ENCODE measurements at places on chromosomes 5 and 9. TPM values are rescaled to one million over a fixed set of nuclear protein-coding genes. Genes with fewer than 3 reads are reported as not detected.
A peak's percentile ranks its signal among the peaks of the same experiment; 100 is the strongest.

DNA sequence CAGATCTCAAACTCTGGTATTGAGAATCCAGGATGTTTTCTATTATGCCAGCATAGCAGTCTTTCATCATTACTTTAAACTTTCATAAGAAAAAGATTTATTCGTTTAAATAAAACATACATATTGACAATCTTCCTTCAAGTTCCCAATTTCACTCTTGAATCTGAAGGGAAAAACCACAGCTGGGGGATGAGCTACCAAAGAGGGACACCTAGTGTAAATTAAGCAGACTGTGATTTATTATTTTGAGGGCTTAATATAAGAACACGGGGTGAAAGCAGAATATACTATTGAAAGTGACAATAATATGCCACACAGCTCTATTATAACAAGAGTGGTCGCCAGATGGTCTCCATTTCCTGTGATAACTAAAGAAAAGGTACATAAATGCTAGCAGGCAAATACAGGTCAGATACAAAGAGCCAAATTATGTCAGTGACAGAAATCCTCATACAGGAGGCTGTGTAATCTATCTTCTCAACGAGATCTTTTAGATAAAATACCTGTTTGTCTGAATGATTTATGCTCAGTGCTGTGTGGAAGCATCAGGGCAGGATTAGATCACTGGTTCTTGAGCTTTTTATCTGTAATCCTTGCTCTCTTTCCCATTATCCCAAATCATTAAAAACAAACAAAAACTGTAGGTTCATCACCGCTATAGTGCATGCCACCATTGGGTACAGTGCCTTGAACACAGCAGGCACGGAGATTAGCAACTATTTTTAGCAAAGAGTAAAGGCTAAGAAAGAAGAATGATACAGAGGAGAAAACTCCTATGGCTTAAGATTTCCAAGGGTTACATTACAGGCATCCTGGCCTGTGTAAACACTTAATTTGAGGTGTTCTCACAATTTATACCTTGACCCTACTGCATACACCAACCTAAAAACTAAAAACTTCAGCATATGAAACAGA, 116.6 kb downstream of the DROSHA start:
- H3K36me3 ChIP-seq, result no peaks in the 10 kb centered on the region
- H3K4me1 ChIP-seq, result no peaks in the 10 kb centered on the region
- H3K4me3 ChIP-seq, result no peak overlapping the region
- no peaks in the 10 kb centered on the region for H3K27me3 ChIP-seq

GRCh38 chr9:135617538-135617900, 21.8 kb downstream of the GLT6D1 start:
- H3K27ac ChIP-seq, result no peak overlapping the region
- no peaks in the 10 kb centered on the region for H3K4me1 ChIP-seq
- no peaks in the 10 kb centered on the region for H3K27me3 ChIP-seq
- no peak for DNase-seq

ECSCR gene
- total RNA-seq, result 1.0 TPM

GRCh38 chr9:101664453-101664852, 69.7 kb upstream of the PPP3R2 start:
- no peak overlapping the region for H3K27ac ChIP-seq
- no peak overlapping the region for H3K4me3 ChIP-seq
- no peaks in the 10 kb centered on the region for H3K27me3 ChIP-seq
- no peaks in the 10 kb centered on the region for H3K36me3 ChIP-seq
- H3K4me1 ChIP-seq, result no peaks in the 10 kb centered on the region
- DNase-seq, result no peak

GRCh38 chr5:63854076-63854475, 108.2 kb downstream of the HTR1A start:
- no peaks in the 10 kb centered on the region for H3K36me3 ChIP-seq
- H3K27ac ChIP-seq, result no peak overlapping the region
- H3K4me3 ChIP-seq, result no peak overlapping the region

- H3K36me3 ChIP-seq, result no peaks in the 10 kb centered on the region
- no peak overlapping the region for H3K4me3 ChIP-seq
- H3K27ac ChIP-seq, result no peak overlapping the region
These were observed 263.8 kb downstream of the SYK start for GRCh38 chr9:91065231-91066041.

- no peak overlapping the region for H3K4me3 ChIP-seq
- no peaks in the 10 kb centered on the region for H3K36me3 ChIP-seq
- DNase-seq, result peak; percentile 74
- peak overlapping the region; percentile 82 for H3K27ac ChIP-seq
These were observed 1.3 kb downstream of the SH3RF2 start for GRCh38 chr5:145937432-145938250.

TLR4 gene
- total RNA-seq, result 3.1 TPM

DNA sequence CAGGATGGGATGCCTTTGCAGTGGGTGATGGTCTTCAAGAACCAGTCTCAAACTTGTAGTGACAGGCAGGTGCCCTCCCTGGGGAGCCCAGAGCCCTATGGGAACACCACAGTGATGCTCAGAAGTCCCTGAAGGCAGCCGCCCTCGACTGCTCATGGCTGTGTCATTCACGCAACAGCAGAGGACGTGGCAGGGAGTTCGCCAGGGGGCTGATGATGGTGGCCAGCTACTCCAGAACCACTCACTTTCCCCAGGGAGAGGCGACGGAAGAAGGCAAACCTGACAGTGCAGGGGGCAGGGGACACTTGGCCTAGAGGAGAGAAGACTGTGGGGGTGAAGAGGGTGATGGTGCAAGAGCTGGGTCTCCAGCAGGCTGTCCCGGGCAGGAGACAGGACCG, 4.0 kb downstream of the IL13 start:
- no peak overlapping the region for H3K4me3 ChIP-seq
- H3K36me3 ChIP-seq, result no peaks in the 10 kb centered on the region
- H3K4me1 ChIP-seq, result no peaks in the 10 kb centered on the region
- no peaks in the 10 kb centered on the region for H3K27me3 ChIP-seq

GRCh38 chr9:96057155-96057554, 181.7 kb downstream of the ERCC6L2 start:
- no peak overlapping the region for H3K27ac ChIP-seq
- no peaks in the 10 kb centered on the region for H3K4me1 ChIP-seq

GRCh38 chr5:142322747-142323479, 1.9 kb downstream of the SPRY4 start:
- H3K4me3 ChIP-seq, result no peak overlapping the region
- no peaks in the 10 kb centered on the region for H3K36me3 ChIP-seq
- no peak overlapping the region for H3K27ac ChIP-seq
- DNase-seq, result no peak

FAM169A gene
- total RNA-seq, result 2.3 TPM

IFNB1 gene
- not detected for total RNA-seq

GRCh38 chr5:26662806-26663360, 375.5 kb downstream of the CDH9 start:
- no peak for DNase-seq
- no peaks in the 10 kb centered on the region for H3K27me3 ChIP-seq
- H3K27ac ChIP-seq, result no peak overlapping the region
- H3K36me3 ChIP-seq, result no peaks in the 10 kb centered on the region

- H3K4me1 ChIP-seq, result no peaks in the 10 kb centered on the region
- peaks cover 3% of the 10 kb centered on the region for H3K27me3 ChIP-seq
- no peaks in the 10 kb centered on the region for H3K36me3 ChIP-seq
These were observed 335.6 kb upstream of the CLINT1 start for GRCh38 chr5:158194561-158194976.

TXNDC8 gene
- not detected for total RNA-seq

- H3K4me3 ChIP-seq, result no peak overlapping the region
- no peak for DNase-seq
- H3K4me1 ChIP-seq, result no peaks in the 10 kb centered on the region
- no peak overlapping the region for H3K27ac ChIP-seq
- H3K36me3 ChIP-seq, result no peaks in the 10 kb centered on the region
These were observed 12.2 kb downstream of the TAS2R1 start for GRCh38 chr5:9617739-9618504.

MATR3 gene
- total RNA-seq, result 74.3 TPM

GRCh38 chr9:136345281-136346156, 18.0 kb downstream of the DNLZ start:
- no peaks in the 10 kb centered on the region for H3K36me3 ChIP-seq
- no peak overlapping the region for H3K4me3 ChIP-seq
- H3K27ac ChIP-seq, result no peak overlapping the region
- H3K27me3 ChIP-seq, result no peaks in the 10 kb centered on the region

GRCh38 chr5:140128376-140128775, 2.6 kb downstream of the IGIP start:
- no peak for DNase-seq
- no peak overlapping the region for H3K27ac ChIP-seq
- H3K36me3 ChIP-seq, result no peaks in the 10 kb centered on the region
- no peaks in the 10 kb centered on the region for H3K27me3 ChIP-seq
- peaks cover 26% of the 10 kb centered on the region for H3K4me1 ChIP-seq
- H3K4me3 ChIP-seq, result no peak overlapping the region

BNC2 gene
- 0.63 TPM for total RNA-seq

- peaks cover 18% of the 10 kb centered on the region for H3K36me3 ChIP-seq
- no peak overlapping the region for H3K27ac ChIP-seq
- H3K27me3 ChIP-seq, result no peaks in the 10 kb centered on the region
These were observed 13.8 kb downstream of the EXOSC2 start for GRCh38 chr9:130707225-130707976.

DNA sequence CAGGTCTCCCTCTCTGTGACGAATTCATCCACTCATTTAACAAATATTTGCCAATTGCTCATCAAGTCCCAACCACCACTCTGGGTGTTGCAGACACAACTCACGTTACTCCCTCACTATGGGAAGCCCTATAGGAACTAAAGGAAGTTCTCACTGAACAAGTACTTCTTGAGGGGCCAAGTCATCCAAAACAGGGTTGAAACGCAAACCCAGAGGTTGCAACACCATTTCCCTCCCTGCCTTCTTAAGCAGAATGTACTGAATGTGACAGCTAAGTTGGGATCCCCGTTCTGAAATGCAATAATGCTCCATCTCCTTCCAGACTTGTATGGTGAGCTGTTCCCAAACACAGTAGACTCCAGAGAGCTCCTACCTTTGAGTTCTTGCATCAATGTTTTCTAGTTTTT, 34.3 kb downstream of the EPB41L4B start:
- no peaks in the 10 kb centered on the region for H3K36me3 ChIP-seq
- H3K4me1 ChIP-seq, result peaks cover 41% of the 10 kb centered on the region
- no peak for DNase-seq
- peak overlapping the region; percentile 82 for H3K27ac ChIP-seq
- H3K27me3 ChIP-seq, result no peaks in the 10 kb centered on the region
- no peak overlapping the region for H3K4me3 ChIP-seq

GKAP1 gene
- total RNA-seq, result 6.6 TPM

DNA sequence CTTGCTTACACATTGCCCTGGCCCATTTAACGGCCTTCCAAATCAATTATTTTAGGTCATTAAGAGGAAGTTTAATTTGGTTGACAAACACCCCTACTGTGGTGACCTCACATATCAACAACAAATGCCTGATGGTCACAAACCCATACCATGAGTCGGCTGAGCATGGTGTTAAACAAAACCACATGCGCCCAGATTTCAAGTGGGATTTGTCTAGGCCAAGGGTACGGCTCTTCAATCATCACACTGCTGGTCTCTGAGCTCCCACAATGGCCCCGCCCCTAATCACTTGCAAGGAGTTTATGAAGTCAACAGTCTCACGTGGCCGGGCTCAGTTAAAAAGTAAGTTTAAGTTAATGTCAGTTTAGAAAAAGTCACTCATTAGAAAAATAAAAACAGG, 243.8 kb downstream of the CRB2 start:
- H3K4me3 ChIP-seq, result no peak overlapping the region
- H3K4me1 ChIP-seq, result no peaks in the 10 kb centered on the region
- H3K36me3 ChIP-seq, result no peaks in the 10 kb centered on the region
- DNase-seq, result no peak
- H3K27ac ChIP-seq, result no peak overlapping the region

CTXN3 gene
- total RNA-seq, result not detected

DNA sequence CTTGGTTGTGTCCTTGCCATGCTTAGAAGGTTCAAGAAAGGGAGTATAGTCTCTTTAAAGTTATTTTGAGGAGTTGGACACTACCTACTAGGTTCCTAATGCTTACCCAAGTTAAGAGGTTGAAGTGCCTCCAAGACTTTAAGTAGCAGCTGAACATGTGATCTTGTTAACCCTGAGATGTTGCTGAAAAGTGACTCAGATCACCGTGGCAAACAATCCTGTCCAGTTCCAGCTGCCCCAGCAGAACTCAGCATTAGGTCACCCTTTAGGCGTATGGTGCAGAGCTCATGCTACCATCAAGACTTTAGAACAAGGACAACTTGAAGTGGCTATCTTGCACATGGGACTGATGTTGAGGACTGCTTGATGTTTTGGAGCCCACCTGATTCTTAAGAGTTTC, 22.5 kb downstream of the ZNF462 start:
- H3K4me1 ChIP-seq, result no peaks in the 10 kb centered on the region
- no peak for DNase-seq
- no peaks in the 10 kb centered on the region for H3K27me3 ChIP-seq

FBP2 gene
- 0.95 TPM for total RNA-seq

- H3K4me3 ChIP-seq, result no peak overlapping the region
- H3K36me3 ChIP-seq, result no peaks in the 10 kb centered on the region
- H3K27me3 ChIP-seq, result no peaks in the 10 kb centered on the region
- DNase-seq, result no peak
- no peak overlapping the region for H3K27ac ChIP-seq
These were observed 113.5 kb upstream of the PCA3 start for GRCh38 chr9:76650692-76651091.

ZNF608 gene
- total RNA-seq, result 10.7 TPM

LHX3 gene
- total RNA-seq, result not detected

DNA sequence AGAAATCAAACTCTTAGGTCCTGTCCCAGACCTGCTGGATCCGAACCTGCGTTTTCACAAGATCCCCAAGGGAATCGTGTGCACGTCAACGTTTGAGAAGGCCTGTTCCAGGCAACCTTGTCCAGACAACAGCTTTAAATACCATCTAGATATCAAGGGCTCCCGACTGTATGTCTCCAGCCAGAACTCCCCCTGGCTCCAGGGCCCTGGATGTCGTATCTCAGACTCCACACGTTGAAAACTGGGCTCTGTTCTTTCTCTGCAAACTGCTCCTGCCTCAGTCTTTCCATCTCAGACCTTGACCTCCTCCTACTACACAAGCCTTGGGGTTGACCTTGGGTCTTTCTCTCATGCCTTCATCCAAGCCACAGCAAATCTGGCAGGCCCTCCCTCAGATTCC, 5.8 kb upstream of the ENG start:
- no peak overlapping the region for H3K4me3 ChIP-seq
- H3K36me3 ChIP-seq, result no peaks in the 10 kb centered on the region
- no peaks in the 10 kb centered on the region for H3K4me1 ChIP-seq
- H3K27me3 ChIP-seq, result no peaks in the 10 kb centered on the region

DNA sequence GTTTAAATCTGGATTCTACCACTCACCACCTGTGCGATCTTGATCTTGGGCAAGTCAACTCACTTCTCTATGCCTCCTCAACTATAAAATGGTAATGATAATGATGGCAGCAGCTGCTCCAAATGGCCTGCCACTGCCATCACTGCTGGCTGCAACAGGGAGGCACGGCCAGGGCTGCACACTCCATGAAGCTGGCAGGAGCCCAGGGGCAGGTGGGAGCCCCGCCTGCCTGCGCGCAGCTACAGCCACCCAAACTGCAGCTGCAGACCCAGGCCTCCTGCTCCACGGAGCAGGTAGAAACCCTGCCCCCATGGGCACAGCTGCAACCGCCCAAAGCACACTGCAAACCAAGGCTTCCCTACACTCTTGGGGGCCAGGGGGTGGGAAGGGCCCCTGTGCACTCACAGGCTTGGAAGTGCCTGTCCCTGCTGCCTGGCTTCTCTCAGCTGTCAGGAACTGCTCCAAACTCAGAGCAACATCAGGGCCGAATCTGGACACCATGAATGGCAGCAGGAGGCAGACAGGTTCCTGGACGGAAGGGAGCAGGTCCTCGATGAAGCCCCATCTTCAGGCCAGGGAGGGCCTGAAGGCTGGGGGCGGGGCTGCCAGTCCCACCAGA, 57.6 kb downstream of the PRELID2 start:
- H3K4me1 ChIP-seq, result no peaks in the 10 kb centered on the region
- DNase-seq, result no peak
- H3K4me3 ChIP-seq, result no peak overlapping the region
- H3K27ac ChIP-seq, result no peak overlapping the region
- H3K27me3 ChIP-seq, result no peaks in the 10 kb centered on the region

PCDHA11 gene
- 1.4 TPM for total RNA-seq

SLC28A3 gene
- 5.7 TPM for total RNA-seq

Data from pancreas (tissue), 10 donors.